IMR-90 (cell line): ENCODE measurements at places on chromosomes 2 and 18. TPM values are rescaled to one million over a fixed set of nuclear protein-coding genes. Genes with fewer than 3 reads are reported as not detected.

GRCh38 chr2:242035858-242036652, 166.5 kb downstream of the RTP5 start:
- DNase-seq: no peak

DNA sequence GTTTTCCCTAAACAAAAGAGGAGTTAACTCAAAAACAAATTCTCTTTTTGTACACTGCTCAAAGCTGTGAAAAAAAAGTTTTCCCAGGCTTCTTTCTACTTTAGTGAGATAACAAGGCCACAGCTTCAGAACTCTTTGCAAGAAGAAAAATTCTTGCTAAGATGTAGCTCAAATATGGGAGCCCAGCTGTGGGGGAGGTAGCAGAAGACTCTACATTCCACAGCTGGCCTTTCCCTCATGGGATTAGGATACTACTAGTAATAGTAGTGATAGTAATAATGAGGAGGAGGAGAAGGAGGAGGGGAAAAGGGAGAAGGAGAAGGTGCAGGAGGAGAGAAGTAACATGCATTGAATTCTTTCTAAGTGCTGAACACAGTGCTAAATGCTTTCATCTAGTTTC, 19.2 kb upstream of the CERS6 start:
- DNase-seq: no peak

- no peak for DNase-seq
Observed at GRCh38 chr2:45300026-45300750, 290.9 kb upstream of the SIX2 start.

- no peak for DNase-seq
Observed at GRCh38 chr2:136133586-136133985, 15.6 kb upstream of the CXCR4 start.

ELOA2 gene
- not detected in 2 replicates for total RNA-seq

- no peak for DNase-seq
Observed at GRCh38 chr2:236246711-236247246, 17.4 kb downstream of the ASB18 start.
